Suprapubic skin (tissue), 4 donors: ENCODE measurements at places on chromosomes 1 and 21.

DNA sequence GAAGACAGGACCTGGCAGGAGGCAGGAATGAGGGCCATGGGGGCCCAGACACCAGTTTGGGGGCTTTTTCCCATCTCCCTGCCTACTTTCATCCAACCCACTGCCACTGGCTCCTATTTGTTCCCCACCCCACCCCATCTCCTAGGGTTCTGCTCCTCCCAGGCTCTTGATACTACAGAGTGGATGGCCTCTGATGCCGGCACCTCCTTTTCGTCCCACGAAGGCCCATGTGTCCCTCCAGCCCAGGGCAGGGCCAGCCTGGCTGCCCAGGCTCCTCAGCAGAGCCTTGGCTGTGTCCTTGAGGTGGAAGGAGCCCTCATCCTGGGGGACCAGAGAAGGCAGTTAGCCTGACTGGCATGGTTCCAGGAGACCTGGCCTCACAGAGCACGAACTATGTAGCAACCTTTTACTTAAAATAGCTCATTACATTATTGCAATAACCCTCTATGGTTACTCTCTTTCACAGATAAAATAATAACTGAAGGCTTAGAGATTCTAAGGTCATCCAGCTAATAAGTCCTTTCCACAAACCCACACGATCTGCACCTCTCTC, 3.5 kb downstream of the POMGNT1 start:
- no peak for DNase-seq

GRCh38 chr1:89799495-89799894, 21.3 kb upstream of the LRRC8D start:
- no peak for DNase-seq

DNA sequence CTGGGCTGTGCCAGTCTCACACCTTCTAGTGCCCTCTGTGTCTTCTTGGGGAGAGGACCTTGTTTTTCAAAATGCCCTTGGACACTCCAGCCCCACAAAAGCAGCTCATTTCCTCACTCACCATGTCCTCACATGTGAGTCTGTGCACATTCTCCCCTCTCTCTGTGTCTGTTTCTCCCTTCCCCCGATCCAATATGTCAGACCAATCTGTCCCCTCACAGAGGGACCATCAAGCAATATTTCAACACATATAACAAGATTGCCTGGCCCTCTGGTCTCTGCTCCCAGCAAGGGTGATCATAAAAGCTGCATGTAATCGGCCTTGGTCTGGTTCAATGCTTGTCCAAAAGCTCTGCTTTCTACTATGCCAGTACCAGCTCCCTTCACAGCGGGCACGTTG, 261.2 kb downstream of the MATN1 start:
- peak; percentile 15 for DNase-seq

DNA sequence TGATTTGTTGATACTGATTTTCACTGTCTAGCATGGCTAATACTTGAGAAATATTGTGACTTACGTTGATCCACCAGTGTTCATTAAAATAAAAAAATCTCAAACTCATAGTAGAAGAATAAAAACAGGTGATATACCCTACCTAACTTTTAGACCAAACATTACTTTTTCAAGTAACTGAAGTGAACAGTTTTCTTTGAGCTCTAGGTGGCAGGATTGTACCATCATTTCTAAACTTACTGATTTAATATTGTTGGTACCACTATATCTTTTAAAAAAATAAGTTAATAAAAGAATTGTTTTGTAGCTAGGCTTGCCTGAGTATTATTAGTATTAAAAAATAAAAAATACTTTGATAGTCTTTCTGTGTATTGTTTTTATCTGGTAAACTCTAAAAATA, 21.5 kb downstream of the CDC73 start:
- DNase-seq, result no peak

DNA sequence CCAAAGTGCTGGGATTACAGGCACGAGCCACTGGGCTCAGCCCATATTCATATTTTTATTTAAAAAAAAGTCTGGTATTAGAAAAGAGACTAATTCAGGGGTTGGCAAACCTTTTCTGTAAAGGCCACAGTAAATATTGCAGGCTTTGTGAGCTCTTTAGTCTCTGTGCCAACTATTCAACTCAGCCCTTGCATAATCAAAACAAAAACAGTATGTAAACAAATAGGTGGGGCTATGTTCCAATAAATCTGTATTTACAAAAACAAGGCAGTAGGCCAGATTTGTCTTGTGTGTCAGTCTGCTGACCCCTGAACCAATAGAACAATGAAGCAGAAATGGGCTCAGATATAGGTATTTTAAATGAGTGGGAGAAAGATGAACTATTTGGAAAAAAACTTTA, 49.3 kb downstream of the CDC42BPA start:
- DNase-seq, result no peak

DNA sequence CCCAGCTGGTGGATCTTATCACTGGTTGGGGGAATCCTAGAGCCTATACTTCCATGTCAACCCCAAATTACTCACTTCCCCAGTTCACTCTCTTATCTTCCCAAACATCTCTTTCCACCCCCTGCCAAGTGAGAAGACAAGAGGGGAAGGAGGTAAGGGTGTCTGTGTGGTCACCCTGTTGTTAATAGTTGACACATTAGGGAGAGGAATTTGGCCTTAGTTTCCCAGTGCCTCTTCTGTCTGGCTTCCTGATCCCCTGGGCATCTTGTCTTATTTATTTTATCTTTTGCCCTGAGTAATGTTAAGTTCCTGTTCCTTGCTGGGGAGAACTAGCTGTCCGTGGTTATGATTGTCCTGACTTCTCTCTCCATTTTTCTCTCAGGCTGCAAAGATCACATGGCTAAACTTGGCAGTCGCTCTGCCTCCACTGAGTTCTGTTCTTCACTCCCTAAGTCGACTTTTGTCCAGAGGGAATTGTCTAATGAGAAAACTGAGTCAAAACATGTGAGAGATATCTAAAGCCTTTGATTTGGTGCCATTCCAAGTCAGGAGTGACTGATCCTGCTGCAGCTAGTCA, 157.1 kb upstream of the SYT6 start:
- DNase-seq, result no peak

- no peak for DNase-seq
Measured at GRCh38 chr1:5577255-5578040, 414.8 kb downstream of the NPHP4 start.

- DNase-seq, result no peak
Measured at GRCh38 chr21:44317871-44318270, 18.0 kb downstream of the PFKL start.
